NCI-H2227 treated with DMSO at 0.1 percent for 48 hours (cell line): ENCODE measurements at places on chromosomes 2 and 18.

DNA sequence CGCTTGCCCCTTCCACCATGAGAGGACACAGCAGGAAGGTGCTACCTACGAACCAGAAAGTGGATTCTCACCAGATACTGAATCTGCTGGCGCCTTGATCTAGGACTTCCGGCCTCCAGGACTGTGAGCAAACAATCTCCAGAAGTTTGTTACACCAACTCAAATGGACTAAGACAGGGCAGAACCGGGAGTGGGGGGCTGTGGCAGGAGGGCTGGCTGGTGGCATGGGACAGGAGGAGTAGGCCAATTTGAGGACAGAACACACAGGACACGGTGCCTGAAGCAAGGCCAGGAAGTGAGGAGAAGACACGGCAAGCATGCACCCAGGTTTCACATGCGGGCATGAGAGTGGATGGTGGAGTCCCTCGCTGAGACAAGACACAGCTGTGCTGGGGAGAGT, 40.1 kb downstream of the CRACDL start:
- DNase-seq, result no peak

DNA sequence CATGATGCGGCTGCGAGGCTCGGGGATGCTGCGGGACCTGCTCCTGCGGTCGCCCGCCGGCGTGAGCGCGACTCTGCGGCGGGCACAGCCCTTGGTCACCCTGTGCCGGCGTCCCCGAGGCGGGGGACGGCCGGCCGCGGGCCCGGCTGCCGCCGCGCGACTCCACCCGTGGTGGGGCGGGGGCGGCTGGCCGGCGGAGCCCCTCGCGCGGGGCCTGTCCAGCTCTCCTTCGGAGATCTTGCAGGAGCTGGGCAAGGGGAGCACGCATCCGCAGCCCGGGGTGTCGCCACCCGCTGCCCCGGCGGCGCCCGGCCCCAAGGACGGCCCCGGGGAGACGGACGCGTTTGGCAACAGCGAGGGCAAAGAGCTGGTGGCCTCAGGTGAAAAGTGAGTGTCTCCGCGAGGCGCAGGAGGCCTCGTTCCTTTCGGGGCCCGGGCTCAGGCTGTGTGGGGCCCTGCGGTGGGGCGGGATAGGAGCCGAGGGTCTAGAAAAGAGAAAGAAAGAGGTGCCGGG, 520 bp downstream of the GLS start:
- no peak for DNase-seq

DNA sequence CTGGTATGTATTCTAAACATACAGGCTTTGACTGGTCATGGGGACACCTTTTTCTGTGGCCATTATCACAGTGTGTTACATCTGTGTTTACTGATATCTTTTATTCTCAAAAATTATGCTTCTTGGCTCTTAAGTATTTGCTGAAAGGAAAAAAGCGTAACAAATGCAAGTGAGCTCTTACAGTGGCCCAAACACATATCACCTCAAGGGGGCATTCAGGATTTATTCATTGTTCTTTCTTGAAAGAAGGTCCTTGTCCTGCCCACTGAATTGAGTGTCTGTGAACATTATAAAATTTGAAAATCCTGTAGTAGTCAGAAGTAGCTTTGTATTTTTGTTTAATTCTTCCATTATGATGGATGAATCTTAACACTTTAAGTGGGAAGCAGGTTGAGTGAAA, 454.5 kb downstream of the XIRP2 start:
- DNase-seq, result peak; percentile 50

- DNase-seq, result peak; percentile 11
These were observed 12.8 kb downstream of the SLC30A3 start for GRCh38 chr2:27249891-27250651.

DNA sequence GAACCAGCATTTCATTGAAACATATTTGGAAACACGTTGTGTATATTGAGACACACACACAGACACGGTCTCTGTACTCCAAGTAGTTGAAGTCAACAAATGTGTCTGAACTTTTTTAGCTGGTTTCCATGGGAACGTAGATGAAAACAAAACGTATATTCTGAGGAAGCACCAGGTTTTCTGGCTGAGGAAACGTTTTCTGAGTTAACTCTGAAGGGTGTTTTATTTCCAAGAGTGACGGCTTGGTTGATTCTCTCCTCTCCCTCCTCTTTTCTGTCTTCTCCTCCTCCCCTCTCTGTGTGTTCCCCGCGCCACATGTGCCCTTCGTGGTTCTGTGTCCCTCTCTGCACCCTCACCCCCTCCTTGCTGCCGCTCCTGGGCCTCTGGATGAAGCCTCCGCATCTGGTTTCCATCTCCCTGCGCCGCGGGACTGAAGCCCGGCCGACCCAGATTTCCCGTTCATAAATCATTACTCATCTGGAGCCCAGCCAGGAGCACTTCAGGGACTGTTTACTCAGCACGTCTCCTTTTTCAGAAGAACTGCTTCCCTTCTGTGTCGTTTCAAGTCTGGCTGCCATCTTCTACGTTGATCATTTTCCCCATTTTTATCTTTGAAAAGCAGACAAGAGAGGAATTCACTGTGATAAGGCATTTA, 122.7 kb downstream of the COL6A3 start:
- DNase-seq, result peak; percentile 67

GRCh38 chr2:238159661-238160205, 963 bp downstream of the ERFE start:
- no peak for DNase-seq

DNA sequence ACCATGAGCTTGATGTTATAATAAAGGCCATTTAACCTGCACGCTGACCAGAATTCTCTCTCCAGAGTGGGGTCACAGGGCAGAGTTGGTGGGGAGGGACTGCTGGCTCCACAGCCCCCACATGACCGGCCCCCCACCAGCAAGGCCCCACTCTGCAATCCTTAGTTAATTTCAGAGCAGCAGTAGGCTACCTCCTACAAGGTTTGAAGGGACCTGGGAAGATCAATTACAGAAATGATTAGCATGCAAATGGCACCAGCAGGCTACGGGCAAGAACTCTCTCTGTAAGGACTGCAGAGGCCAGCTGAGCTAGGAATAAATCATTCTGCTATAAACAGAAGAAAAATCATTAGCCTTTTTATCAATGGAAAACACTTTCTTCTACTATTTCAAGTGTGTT, 135.3 kb downstream of the C1D start:
- no peak for DNase-seq

DNA sequence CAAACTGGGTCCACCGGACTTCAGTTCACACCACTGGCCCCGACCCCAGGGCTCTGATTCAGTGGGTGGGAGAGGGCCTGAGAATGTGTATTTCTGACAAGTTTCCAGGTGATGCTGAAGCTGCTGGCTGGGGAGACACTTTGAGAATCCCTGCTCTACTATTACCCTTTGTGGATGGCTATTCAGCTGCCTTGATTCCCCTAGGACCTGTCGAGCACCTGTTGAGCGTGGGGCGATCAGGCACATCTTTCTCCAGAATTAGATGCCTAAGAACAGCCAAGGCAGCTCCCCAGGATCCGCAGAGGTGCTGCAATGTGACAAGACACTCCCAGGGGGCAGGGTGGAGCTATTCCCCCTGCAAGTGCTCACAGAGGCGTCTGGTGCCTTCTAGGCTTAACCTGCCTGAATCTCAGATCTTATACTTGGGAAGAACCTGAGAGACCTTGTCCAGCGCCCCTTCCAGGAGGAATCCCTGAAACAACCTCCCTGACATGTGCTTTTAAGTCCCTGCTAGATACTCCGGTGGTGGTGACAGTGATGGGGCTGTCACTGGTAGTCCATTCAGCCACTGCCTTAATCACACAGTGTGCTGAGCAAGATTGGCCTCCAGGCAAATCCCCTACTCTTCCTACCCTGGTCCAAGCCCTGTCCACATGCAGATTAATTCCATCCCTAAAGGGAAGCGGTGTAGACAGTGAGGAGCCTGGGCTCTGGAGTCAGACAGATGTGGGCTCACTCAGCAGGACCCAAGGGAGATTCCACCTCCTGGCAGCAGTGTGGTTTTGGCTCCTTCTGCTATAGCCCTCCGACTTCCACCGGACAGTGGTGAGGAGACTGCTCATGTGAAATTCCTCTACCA, 43.4 kb upstream of the OTOF start:
- no peak for DNase-seq
